ENCODE measurements at places on chromosomes 1 and 21.

DNA sequence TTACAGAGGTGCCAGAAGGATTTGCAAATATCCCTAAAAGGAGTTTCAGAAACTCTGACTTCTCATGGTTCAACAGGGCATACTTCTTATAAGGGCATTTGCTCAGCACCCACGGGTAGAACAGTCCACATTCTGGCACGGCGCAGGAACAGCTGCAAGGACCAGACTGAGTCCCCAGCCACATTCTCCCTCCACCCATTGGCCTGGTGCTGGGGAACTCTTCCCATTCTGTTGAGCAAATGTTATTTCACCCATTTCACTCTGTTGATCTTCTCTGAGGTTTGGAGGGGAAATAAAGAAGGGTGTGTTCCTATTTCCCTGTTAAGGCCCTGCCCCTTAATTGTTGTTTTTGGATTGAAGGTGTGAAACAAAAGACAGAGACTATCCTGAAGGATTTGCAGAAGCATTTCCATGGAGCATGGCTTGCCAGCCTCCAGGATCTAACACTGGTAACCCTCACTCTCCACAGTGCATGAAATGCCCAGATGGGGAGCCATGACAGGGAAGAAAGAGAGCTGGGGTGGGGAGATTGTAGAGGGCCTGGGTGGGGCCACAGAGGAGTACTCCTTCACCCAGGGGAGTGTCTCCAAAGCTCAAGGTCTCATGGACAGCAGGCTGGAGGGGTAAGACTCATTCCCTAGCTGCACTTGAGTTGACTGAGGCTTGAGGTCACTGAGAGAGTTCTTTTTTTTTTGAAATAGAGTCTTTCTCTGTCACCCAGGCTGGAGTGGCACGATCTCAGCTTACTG is 35.0 kb downstream of the INAVA start:
- DNase-seq = no peak

- DNase-seq = no peak
Observed at GRCh38 chr1:109719337-109719837, 7.3 kb downstream of the GSTM5 start.

GRCh38 chr1:165056914-165057313 is 299.6 kb downstream of the LMX1A start:
- no peak for DNase-seq

DNA sequence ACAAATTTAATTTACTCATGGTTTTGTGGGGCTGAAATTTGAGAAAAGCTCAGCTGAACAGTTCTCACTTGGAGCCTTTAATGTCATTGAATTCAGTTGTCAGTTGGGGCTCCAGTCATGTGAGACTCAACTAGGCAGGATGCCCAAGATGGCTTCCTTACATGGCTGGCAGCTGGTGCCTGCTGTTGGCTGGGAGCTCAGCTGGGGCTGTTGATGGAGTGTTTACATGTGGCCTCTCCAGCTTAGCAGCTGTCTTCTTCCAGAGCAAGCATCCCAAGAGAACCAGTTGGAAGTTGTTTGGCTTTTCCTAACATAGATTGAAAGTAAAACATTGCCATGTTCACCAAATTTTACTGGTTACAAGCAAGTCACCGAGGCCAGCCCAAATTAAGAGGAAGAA is 81.8 kb upstream of the KCNA3 start:
- DNase-seq = no peak

DNA sequence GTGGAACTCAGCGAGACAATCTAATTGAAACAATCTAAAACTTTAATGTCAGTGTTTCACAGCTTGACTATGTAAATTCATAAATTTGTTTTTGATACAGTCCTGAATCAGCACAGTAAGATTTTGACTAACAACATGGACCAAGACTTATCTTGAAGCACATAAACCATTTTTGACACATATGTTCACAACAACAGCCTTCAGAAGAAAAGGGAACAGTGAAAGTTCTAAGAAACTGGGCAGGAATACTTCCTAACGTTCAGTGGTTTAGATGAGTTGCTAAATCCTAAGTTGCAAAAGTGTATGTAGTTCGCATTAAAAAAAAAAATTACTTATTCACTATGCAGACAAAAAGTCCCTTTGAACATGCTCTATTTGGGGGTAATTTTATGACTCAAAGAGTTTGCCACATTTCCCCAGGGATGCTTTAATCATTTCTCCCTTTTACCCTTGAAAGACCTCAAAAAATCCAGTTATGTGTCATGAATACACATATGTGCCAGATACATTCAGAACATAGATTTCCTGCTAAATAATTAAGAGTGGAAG is 120.2 kb downstream of the MRPL39 start:
- peak; percentile 28 for DNase-seq

GRCh38 chr1:162300057-162300917 is 76.4 kb downstream of the SPATA46 start:
- DNase-seq = no peak

GRCh38 chr1:247829656-247830055 is 5.7 kb upstream of the OR14A16 start:
- DNase-seq = no peak

DNA sequence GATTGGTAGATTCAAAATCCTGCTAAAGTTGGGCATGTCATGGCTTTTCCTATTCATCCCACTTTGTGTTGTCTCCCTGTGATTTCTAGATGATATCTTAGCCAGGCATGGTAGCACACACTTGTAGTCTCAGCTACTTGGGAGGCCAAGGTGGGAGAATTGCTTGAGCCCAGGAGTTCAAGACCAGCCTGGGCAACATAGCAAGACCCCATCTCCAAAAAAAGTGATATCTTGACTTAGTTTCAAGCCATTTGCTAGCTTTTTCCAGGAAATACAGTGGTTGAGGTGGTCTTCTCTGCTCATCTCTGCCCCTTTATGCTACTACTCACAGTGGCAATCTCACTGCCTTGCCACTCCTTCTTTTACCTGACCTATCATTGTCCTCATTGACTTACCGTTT is 12.3 kb upstream of the HAX1 start:
- no peak for DNase-seq

DNA sequence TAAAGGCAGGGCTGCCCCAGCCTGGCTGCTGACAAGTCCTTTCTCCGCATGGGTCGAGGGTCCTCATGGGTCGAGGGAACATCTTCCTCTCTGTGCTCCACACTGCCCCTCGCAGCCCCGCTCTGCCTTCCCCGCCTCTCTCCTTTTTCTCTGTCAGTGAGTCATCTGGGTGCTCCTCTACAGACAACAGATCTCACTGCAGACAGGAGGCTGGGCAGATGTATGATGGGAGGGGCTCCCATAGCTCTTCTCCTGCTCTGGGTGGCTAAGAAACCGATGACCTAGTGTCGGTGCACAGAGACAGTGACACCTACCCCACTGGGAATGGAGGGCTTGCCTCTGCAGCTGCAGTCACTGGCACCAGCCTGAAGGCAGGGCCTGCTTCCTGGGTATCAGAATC is 5.5 kb downstream of the KCNA10 start:
- no peak for DNase-seq

- no peak for DNase-seq
Observed at GRCh38 chr1:21299780-21300395, 9.6 kb upstream of the ECE1 start.

DNA sequence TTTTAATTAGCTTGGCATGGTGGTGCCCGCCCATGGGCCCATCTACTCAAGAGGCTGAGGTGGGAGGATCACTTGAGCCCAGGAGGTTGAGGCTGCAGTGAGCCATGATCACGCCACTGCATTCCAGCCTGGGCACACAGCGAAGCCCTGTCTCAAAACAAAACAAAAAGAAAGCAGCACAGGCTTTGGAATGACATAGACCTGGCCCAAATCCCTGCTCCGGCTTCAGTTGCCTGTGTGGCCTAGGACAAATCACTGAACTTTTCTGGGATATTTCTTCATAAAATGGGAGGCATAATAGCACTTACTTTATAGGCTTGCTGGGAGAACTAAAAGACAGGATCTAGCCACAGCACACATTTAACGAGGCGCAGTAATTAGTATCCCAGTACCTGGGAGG is 2.4 kb downstream of the PEAR1 start:
- DNase-seq = no peak

GRCh38 chr21:39441502-39442475 is 3.8 kb downstream of the LCA5L start:
- DNase-seq = peak; percentile 52

DNA sequence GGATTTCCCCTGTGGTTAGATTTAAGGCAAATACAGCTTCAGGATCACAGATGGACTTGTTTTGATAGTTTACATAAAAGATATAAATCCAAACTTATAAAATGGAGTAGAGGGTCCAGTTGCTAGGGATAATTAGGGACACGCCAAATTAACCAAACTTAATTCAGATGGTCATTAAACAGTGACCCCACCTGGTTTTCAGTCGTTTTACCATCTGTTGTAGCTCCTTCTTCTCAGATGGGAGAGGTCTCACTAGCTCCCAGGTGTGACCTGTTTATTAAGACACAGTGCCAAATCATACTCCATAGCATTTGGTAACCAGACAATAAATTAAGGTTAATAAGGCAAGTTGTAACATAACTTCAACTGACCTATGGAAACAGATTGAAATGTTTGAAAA is 8.1 kb upstream of the GADD45A start:
- DNase-seq = no peak

DNA sequence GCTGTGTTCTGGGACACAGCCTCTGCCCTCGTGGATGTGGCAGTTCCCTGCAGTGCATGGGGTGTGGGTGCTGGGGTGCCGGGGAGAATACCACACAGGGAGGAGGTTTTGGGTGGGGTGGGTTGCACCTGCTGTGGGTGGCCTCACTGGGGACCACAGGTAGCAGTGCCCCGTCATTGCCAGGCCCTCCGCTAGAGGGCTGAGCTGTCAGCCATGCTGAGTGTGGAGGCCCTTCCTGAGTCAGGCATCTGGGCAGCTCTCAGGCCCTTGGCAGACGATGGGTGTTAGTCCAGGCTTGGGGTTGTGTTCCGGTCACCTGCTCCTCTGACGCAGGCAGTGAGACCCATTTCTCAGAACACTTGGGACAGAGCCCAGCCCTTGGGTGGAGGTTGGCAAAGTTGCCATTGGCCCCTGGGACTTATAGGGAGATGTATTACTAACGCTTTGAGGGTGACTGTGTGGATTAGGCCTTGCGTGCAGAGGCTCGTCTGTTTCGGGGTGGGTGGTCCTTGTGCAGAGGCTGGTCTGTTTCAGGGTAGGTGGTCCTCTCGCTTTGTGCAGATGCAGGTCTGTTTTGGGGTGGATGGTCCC is 23.9 kb downstream of the PCNT start:
- no peak for DNase-seq

- DNase-seq = no peak
Observed at GRCh38 chr1:7912145-7912544, 28.5 kb downstream of the TNFRSF9 start.

- peak; percentile 39 for DNase-seq
Observed at GRCh38 chr1:200861937-200862647, 10.7 kb upstream of the GPR25 start.

- no peak for DNase-seq
Observed at GRCh38 chr21:33169359-33169758, 60.4 kb upstream of the IFNAR2 start.

GRCh38 chr1:243267471-243267880 is 11.6 kb downstream of the SDCCAG8 start:
- DNase-seq = no peak

- no peak for DNase-seq
Observed at GRCh38 chr1:58919959-58920321, 136.1 kb upstream of the JUN start.

GRCh38 chr1:113747376-113747775 is 11.9 kb downstream of the PHTF1 start:
- DNase-seq = no peak

DNA sequence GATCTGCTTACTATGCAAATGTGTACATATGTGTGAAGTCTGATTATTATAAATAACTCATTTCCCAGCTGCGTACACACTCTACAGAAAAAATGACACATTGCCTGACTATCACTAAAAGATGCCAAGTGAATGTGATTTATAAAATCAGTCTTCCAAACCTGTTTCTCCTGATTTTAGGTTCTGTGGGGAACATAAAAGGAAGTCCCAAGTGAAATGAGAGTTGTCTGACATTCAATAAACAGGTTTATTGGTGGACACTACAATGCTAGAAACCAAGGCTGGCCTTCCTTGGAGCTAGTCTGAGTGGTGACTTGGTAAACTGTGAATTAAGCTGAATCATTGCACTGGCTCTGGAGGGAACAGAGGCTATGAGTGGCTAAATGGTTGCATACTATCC is 287.9 kb upstream of the ESRRG start:
- no peak for DNase-seq

- DNase-seq = no peak
Observed at GRCh38 chr1:166980383-166980782, 5.0 kb upstream of the ILDR2 start.

DNA sequence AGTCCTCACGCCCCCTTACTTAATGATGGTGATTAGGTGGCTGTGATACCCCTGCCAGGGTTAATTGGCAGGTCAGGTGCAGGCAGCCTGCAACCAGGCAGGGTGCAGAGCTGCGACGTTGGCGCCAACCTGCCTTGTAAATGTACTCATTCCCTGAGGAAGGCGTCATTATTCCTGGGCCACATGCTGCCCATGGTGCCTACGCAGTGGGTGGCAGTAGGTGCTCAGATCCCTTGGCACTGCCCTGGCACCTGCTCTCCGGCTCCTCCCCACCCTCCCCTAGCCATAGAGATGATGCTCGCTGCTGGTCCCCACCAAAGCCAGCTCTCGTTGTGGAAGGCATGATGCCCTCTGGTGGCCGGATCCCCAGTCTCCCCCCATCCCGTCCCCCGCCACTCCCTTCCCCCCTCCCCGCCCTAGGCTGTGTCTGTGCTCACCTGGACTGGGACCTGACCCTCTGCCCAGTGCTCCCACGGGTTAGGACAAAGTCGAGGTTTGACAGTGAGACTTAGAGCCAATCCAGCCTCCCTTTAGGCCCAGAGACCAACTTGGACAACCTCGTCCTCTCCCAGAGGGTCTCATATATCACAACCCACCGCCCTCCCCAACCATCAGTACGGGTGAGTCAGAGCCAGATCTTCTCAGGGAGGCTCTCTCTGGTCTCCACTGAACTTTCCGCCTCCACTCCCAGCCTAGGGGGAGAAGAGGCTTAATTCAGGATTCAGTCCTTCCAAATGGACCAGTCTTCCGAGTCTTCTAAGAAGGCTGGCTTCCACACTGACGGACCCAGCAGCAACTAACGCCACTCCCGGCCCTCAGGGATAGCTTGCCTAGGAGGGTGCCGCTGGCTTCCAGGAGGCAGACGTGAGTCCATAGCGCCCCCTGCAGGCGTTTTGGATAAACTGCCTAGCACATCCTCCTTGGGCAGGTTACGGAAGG is 5.7 kb downstream of the KRTCAP2 start:
- peak; percentile 87 for DNase-seq

DNA sequence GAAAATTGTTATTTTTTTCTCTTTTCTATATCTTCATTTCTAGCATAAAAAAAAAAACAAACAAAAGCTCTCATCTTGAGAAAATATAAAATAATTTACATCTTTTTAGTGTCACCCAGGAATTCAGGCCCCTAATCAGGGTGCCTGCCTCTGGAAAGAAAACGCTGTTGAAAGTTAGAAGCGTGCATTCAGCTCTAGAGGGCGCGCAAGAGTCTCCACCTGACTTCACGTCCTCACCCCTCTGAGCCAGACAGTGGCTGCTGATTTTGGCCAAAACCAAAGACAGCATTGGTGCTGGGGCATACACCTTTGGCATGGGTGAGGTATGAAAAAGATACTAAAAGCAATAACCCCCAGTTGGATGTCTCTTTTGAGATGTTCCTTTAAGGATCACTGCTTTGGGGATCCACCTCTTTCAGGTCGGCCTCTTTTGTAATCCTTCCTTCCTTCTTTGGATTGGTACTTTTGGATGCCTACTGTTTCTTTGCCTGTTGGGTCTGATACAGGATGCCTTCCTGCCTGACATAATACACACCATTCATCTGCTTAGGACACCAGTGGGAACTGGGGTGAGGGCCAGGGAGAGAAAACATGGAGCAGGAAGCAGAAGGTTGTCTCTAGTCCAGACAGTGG is 77.6 kb upstream of the CHRM3 start:
- DNase-seq = peak; percentile 4

- DNase-seq = peak; percentile 38
Observed at GRCh38 chr21:16330082-16330907, 600.5 kb downstream of the USP25 start.

Data from CD4-positive, alpha-beta T cell treated with Interleukin-2 at 100 ng/mL for 4 hours (primary cell).